ENCODE measurements at places on chromosomes 1 and 21.

GRCh38 chr1:14699620-14700019 lies 101.1 kb downstream of the KAZN start:
- no peak for DNase-seq

- DNase-seq, result no peak
These were observed 23.6 kb upstream of the GPR157 start for GRCh38 chr1:9152535-9152934.

DNA sequence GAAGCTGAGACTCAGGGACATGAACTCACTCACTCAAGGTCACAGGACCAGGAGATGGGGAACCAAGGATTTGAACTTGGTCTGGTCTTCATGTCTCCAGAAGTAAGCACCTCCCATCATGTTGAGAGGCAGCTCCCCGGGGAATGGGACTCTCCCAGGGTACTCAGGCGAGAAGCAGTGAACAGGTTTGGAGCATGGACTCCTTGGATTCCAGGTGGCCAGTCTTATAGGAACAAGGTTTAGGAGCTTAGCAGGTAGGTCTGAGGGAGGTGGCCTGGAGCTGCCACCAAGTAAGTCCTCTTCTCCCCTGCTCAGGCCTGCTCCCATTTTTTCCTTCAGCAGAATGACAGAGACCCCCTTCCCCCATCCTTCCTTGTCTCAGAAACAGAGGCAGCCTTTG lies 14.9 kb upstream of the ARHGEF10L start:
- no peak for DNase-seq

DNA sequence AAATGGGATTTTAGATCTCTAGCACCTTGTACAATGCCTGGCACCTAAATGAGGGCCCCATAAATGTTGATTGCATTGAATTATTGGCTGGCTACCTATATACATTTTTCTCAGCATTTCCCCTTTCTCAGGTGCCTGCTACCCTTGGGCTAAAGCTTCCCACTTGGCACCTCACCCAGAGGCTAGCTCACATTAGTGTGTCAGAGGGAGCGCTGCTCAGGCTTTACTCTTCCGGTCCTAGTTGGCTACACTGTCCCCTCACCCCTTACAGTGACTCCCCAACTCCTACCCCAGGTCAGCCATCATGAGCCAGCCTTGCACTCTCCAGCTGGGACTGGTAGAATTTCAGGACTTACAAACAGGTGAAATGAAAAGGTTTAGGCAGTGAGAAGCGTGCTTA lies 9.5 kb downstream of the TRAF5 start:
- DNase-seq, result no peak
